ENCODE measurements at places on chromosomes 12 and 14. TPM values are rescaled to one million over a fixed set of nuclear protein-coding genes. Genes with fewer than 3 reads are reported as not detected.

Gene CFAP54
- total RNA-seq, result 2.6 TPM

Gene RNASE12
- not detected for total RNA-seq

Gene CCDC60
- total RNA-seq, result not detected

Gene GUCY2C
- total RNA-seq, result not detected
